ENCODE measurements at places on chromosomes 12 and 14.

- DNase-seq, result no peak
Observed at GRCh38 chr14:36066636-36067035, 109.9 kb downstream of the PTCSC3 start.

GRCh38 chr12:84355561-84355960 is 557.0 kb downstream of the SLC6A15 start:
- DNase-seq, result no peak

DNA sequence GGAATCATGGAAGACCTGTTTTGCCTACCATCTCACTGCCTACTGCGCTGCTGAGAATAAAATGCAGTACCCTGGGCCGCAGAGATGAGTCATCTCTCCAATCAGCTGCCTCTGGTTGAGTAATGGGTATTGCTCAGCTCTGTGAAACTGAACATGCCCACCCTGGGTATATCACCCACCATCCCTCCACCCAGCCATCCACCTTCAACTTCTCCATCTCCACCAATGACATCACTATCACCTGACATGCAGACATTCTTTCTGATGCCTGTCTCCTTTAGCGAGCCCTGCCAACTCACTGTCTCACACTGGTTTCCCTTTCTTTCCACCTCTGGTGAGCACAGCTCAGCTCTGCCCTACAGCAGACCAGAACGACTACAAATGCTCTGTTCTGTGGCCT is 33.6 kb downstream of the E2F7 start:
- peak; percentile 65 for DNase-seq

- DNase-seq, result no peak
Observed at GRCh38 chr12:94686834-94687628, 36.7 kb upstream of the TMCC3 start.

DNA sequence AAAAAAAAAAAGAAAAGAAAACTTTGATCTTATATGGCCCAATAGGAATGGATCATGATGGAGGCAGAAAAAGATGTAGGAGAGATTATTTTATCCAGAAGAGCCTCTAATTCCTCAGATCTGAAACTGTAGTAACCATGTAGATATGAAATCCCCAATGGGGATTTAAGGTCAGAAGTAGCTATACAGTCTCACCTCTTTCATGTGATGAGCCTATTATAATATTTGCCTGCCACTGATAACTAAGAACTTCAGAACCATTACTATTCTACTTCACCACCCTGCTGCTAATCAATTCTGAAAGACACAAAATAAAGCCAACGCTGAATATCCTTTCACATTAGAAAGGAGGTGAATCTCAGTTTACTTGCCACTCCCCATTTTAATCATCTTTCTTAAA is 29.3 kb downstream of the BAZ1A start:
- no peak for DNase-seq

DNA sequence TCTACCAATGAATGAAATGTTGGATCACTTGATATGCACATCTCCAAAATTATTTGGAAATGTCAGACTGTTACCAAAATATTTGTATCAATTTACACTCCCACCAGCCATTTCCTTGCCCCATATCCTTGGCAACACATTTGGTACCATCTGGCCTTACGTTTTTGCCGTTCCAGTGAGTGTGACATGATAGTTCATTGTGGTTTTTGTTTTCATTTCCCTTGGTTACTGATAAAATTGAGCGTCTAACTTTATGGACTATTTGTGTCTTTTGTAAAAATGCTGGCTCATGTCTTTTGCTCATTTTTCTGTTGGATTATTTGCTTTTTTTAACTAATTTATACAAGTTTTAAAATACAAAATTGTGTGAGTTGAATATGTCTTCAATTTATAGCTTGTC is 11.0 kb downstream of the KLHDC1 start:
- DNase-seq, result no peak

DNA sequence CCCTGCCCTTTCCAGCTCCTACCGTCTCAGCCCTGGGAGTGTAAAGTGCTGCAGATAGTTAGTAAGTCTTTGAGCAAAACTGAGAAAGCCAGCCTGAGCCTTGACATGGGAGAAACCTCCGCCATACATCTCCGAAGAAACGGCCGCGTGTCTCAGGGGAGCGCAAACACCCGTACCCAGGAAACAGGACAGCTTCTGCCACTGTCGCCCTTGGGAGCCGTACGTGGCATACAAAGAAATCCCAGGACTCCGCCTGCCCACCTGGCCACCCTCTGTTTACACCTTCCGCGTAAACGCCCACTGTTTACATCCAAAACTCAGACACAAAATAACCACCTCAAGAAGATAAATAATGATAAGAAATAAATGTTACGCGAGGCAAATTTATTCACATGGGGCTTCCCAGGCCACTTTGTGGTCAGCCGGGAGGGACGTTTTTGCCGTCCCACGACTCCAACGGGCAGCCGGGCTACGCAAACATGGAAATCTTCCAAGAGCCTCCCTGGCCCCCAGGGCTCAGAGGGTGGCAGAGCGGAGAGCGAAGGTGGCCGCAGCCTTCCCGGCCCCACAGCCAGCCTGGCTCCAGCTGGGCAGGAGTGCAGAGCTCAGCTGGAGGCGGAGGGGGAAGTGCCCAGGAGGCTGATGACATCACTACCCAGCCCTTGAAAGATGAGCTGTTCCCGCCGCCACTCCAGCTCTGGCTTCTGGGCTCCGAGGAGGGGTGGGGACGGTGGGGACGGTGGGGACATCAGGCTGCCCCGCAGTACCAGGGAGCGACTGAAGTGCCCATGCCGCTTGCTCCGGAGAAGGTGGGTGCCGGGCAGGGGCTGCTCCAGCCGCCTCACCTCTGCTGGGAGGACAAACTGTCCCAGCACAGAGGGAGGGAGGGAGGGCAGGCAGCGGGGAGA is at the start of gene BDKRB2:
Gene BDKRB2 (plus strand): TSS at position 689 of the 908 bp plus-strand sequence. CDS start 32,269 bp downstream, outside the sequence.
- DNase-seq, result peak; percentile 96

GRCh38 chr14:100293497-100294212 is 12.6 kb downstream of the SLC25A29 start:
- no peak for DNase-seq

- DNase-seq, result no peak
Observed at GRCh38 chr12:111126331-111126730, 206.0 kb upstream of the MYL2 start.

DNA sequence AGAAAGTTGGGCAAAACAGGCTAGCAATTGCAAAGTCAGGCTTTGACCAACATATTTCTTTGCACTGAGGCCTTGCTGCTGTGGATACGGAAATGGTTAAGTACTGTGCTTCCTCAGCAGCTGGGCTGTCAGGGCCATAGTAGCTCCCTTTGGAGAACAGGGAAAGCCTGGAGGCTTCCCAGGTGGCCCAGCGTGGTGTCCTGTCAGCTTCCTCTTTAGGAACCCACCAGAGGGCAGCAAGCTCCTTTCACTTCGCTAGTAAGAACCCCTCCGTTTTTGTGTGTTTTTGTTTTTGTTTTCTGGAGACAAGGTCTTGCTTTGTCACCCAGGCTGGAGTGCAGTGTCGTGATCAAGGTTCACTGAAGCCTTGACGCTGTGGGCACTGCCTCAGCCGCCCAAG is 1.7 kb upstream of the CFAP251 start:
- peak; percentile 12 for DNase-seq

DNA sequence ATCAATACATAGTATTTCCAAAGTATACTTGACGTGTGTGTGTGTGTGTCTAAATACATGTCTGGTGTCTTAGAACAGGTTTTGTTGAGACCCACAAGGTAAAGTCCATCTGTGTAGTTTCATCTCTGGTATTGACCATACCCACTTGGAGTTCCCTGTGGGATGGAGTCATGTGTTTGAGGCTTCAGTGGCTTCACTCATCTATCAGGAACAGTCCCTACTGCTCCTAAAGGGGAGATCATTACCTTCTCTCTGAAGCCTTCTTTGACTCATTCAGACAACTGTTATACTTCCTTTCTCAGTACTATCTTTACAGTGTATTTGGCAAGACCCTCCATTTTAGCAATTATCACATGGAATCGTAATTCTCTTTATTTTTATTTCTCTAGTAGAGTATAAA is 14.2 kb downstream of the RAB21 start:
- DNase-seq, result no peak

DNA sequence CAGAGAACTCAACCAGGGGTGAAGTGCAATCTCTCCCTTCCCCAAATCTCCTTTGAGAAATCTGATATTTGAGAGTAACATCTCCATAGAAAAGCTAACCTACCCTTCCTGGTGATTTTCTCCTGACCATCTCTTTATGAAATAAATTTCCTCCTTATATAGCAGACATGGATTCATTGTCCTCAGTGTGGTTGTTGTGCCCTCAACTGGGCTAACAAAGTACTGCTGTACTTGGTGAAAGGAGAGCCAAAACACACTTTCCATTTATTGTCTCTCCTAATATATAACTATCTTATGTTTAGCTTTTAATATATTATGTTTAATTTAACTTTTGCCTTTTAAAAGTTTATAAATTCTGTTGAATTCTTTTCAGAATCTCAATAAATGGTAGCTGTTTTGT is 65.1 kb upstream of the SLCO1B1 start:
- DNase-seq, result no peak

GRCh38 chr14:71049435-71050133 is 142.3 kb downstream of the PCNX1 start:
- no peak for DNase-seq

DNA sequence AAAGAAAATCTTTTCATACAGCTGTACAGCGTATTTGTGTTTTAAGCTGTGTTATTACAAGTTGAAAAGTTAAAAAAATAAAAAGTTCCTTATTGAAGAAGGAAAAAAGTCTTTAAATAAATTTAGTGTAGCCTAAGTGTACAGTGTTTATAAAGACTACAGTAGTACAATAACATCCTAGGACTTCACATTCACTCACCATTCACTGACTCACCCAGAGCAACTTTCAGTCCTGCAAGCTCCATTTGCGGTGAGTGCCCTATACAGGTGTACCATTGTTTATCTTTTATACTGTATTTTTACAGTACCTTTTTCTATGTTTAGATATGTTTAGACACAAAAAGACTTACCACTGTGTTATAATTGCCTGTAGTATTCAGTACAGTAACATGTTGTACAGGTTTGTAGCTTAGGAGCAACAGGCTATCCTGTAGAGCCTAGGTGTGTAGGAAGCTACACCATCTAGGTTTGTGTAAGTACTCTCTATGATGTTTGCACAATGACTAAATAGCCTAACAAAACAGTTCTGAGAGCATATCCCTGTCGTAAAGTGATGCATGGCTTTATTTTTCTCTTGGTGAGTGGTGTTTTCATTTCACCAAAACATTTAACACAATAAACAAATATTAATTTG is 275.2 kb downstream of the DACT1 start:
- no peak for DNase-seq

GRCh38 chr12:125634813-125635212 is 569.6 kb downstream of the AACS start:
- no peak for DNase-seq

DNA sequence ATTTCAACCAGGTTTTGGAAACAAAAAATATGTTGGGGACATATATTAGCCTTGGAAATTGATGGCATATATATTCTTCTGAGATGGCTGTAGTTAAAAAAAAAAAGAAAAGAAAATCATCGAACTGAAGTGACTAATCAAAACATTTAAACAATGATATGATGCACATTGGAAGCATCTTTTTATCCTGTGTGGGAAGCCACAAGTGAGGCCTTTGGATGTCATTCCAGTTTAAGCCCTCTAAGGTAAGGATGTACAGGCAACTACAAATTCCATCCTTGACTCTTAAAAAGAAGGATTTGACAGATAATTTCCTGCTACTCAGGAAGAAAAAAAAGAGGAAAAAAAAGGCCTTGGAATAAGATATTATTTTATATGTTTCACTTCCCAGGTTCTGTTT is 9.6 kb upstream of the PTPRB start:
- DNase-seq, result peak; percentile 74

DNA sequence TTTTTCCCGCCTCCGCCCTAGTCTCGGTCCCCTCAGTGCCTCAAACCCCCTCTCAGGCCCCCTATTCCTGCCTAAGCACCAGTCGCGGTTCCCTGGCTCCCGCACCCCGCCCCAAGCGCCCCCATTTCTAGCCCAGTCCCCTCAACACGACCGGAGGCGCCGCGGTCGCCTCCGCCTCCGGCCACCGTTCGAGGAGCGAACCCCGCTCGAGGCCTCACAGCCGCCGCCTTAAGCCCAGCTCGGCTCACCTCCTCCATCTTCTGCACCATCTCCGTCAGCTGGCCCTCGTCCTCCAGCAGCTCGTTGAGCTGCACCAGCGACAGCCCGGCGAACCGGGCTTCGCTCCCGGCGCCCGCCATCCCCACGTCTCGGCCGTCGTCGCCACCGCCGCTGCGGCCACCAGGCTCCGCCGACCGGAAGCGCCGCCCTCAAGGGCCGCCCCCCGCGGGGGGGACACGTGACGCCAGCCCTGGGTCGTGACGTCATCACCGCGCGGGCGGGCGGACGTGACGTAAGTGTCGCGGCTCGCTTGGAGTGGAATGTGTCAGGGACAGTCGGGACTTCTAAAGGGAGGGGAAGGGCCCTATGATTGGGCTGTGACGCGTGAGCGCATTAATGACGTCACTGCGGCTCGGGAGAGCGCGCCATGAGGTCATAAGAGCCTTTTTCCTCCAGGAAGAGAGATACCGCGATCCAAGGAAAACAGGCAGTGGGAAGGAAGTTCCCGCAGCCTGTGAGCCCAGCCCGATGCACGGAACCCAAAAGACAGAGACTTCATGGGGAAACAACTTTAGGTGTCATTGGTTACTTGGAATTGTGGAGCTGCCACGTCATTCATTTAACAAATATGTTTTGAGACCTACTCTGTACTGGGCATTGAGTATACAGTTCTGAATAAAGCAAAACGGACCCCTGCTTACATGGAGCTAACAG is at the start of gene VPS37B:
Gene VPS37B (minus strand): TSS at position 421 of the 933 bp plus-strand sequence. CDS start 62 bp downstream, at position 359.
- DNase-seq, result peak; percentile 82

GRCh38 chr12:110546339-110546738 is 36.8 kb downstream of the PPTC7 start:
- peak; percentile 86 for DNase-seq

GRCh38 chr14:74309125-74310022 is 6.6 kb upstream of the ABCD4 start:
- no peak for DNase-seq

GRCh38 chr14:39467889-39468524 is 35.8 kb upstream of the FBXO33 start:
- DNase-seq, result peak; percentile 37

GRCh38 chr12:51409846-51410245 is 14.8 kb upstream of the SLC4A8 start:
- no peak for DNase-seq

- peak; percentile 36 for DNase-seq
Observed at GRCh38 chr14:104601786-104602185, 2.8 kb downstream of the TMEM179 start.

- no peak for DNase-seq
Observed at GRCh38 chr12:92385296-92385695, 239.7 kb upstream of the BTG1 start.
